ENCODE measurements at places on chromosomes 3 and 15.

GRCh38 chr3:20984594-20985205 is 766.3 kb downstream of the ZNF385D start:
- no peak for DNase-seq

DNA sequence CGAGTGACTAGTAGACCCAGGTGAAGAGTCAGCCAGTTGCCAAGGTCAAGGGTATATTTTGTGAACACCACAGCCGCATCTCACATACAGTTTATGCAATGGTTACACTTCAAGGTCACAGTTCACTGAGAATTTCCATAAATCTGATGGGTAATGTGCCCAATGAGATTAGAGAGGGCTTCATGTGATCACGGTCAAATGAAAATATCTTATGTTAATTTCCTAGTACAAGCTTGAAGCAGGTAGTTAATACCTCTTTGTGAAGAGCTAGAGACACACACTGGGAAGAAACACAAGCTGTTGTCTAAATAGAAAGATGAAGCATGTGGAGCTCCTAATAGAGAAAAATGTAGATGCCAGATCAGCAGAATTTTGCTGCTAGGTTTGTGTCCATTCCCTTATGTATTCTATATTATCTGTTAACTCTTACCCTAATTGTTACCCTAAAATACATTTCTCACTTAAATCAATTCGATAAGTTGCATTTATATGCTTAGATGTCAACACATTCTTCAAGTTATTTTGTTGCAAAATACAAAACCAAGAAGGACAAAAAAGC is 136.0 kb downstream of the NR2F2 start:
- no peak for DNase-seq

- no peak for DNase-seq
These were observed 51.8 kb downstream of the SPRED1 start for GRCh38 chr15:38304481-38304880.

- DNase-seq = no peak
These were observed 18.4 kb downstream of the ACKR2 start for GRCh38 chr3:42827654-42828053.

- DNase-seq = peak; percentile 20
These were observed at the start of gene GPR176 for GRCh38 chr15:39919748-39920509. Gene GPR176 (minus strand): TSS chr15:39920266. CDS start chr15:39920026, 240 bp downstream.

DNA sequence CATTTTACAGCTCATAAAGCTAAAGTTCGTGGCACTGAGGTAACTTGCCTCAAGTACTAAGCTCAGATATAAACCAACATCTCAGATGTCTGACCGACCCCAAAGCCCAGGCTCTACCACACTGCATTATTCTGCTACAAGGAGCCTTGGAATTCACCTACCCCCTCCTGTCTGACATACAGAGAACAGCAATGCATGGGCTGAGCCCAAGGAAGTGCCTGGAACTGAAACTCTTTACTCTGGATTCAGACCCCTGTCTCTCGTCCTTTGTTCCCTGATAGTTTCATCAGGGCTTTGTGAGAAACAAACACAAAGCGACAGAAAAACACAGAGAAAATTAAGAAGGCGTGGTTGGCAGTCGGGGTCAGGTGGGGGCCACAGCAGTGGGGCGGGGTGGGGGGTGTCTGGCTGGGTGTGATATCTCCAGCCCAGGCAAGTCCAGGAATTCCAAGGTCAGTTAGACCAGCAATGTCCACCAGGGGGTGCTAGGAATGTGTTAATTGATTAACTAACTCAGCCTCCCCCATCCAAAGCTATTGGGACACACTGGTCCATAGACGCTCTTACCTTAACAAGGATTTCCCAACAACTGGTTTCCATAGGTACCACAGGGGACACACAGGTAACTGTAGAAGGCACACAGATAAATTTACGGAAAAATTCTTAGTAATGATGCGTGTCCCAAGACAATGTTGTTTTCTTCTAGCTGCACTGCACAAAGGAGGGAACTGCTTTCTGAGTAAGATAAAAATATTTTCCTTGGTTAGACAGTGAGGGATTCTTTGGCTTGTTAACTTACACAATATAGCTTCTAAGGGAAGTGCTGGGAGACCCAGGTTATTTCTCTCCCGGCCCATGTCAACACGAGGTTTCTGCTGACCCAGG is 18.8 kb upstream of the SSUH2 start:
- DNase-seq = peak; percentile 45

GRCh38 chr3:13272831-13273603 is 147.1 kb downstream of the NUP210 start:
- DNase-seq = no peak

DNA sequence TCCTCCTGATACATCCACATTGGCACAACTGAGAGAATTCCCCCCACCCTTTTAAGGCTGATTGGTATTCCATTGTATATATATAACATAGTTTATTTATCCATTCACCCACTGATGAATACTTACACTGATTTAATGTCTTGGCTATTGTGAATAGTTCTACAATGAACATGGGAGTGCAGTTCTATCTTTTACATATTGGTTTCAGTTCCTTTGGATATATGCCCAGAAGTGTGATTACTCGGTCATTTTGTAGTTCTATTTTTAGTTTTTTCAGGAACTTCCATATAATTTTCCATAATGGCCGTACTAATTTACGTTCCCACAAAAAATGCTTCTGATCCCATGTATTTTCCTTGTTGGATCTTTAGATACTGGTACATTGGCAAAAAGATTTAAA is 135.3 kb downstream of the FMN1 start:
- no peak for DNase-seq

DNA sequence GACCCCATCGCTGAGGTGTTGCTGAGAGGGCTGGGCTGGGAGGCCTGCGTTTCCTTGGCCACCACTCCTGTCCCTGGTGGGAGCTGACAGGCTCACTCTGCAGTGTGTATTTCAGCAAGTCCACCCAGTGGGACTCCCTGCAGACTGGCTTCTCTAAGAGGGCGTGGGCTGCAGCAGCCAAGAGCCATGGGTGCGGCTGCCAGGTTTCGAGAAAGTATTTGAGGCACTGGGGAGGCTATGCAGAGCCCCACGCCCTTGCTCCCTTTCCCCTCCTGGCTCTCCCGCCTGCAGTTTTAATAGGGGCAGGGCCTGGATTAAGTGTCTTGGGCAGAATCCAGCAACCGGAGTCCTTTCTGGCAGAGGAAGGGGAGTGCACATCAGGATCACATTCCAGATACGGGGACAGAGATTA is 242.1 kb downstream of the THSD4 start:
- no peak for DNase-seq

DNA sequence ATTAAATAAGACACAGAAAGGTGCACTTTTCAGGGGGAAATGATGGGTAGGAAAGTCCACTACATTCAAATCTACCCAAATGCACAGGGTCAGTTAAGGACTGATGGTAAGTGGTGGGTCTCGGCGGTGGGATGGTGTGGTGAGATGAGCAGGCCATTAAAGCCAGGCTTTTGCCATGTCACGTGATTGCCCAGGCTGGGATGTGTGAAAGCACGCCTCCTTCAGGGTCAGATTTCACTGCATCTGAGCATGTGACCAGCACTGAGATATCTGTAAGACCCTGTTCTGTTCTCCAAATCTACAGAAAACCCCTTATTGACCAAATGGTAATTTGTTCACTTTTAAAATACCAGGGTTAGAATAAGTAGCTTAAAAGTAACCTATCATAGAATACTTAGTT is 301.5 kb downstream of the MEX3B start:
- no peak for DNase-seq

Measured in activated CD4-positive, alpha-beta T cell treated with anti-CD3 and anti-CD28 coated beads, Interleukin-10, Interleukin-2, amounts not matched to agents 100 ng/mL and 50 ng/mL, durations not matched to agents 16 hours and 8 hours (primary cell).